ENCODE measurements at places on chromosomes 1 and 21. TPM values are rescaled to one million over a fixed set of nuclear protein-coding genes. Genes with fewer than 3 reads are reported as not detected.

The SCCPDH gene
- 47.4 TPM for total RNA-seq

The NEGR1 gene
- total RNA-seq, result 13.8 TPM

The CNIH3 gene
- total RNA-seq, result 11.3 TPM

The TMPRSS2 gene
- total RNA-seq, result not detected

The NR1I3 gene
- total RNA-seq, result not detected

The IGSF9 gene
- total RNA-seq, result not detected

The PPIAL4G gene
- total RNA-seq, result not detected

The DCST1 gene
- not detected for total RNA-seq

The PIP5K1A gene
- total RNA-seq, result 78.3 TPM

The PRR9 gene
- total RNA-seq, result not detected

The OPTC gene
- not detected for total RNA-seq

The B3GALT5 gene
- not detected for total RNA-seq

The NHLH2 gene
- total RNA-seq, result under 0.01 TPM

The TSACC gene
- total RNA-seq, result not detected

The PTAFR gene
- total RNA-seq, result under 0.01 TPM

The ZBTB48 gene
- total RNA-seq, result 10.0 TPM

The PEX19 gene
- total RNA-seq, result 51.0 TPM

The CDA gene
- total RNA-seq, result 1.9 TPM

The ALX3 gene
- total RNA-seq, result not detected

The OR2L8 gene
- not detected for total RNA-seq

The PDZK1IP1 gene
- 0.43 TPM for total RNA-seq
